ENCODE measurements at places on chromosomes 13 and 19.

GRCh38 chr13:28678809-28679208, 19.9 kb downstream of the POMP start:
- no peak for DNase-seq

- no peak for DNase-seq
Measured at GRCh38 chr19:1354970-1355567, 28.6 kb upstream of the NDUFS7 start.

- no peak for DNase-seq
Measured at GRCh38 chr19:41799444-41800000, 3.1 kb downstream of the CEACAM3 start.

- DNase-seq: no peak
Measured at GRCh38 chr13:101343128-101343787, 73.0 kb downstream of the NALCN start.

GRCh38 chr13:89029062-89029461, 1357.9 kb downstream of the SLITRK5 start:
- DNase-seq: no peak

DNA sequence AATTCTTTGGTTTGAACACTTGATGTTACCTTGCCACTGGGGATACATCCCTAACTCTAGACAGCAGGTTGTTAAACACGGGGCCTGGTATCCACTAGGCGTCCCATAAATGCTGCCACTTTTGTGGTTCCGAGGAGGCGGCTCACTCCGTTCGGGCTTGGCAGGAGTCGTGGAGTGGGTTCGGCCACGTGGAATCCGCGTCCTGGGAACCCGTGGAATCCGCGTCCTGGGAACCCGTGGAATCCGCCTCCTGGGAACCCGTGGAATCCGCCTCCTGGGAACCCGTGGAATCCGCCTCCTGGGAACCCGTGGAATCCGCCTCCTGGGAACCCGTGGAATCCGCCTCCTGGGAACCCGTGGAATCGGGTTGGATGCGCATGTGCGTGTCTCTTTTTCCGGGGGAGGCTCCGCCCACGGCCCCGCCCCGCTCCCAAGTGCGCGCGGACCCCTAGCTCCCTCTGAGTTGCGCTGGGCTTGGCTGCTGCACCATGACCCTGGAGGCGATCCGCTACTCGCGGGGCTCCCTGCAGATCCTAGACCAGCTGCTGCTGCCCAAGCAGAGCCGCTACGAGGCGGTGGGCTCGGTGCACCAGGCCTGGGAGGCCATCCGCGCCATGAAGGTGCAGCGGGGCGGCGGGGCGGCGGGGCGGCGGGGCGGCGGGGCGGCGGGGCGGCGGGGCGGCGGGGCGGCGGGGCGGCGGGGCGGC, at the start of gene MRI1:
TSS of gene MRI1 (plus strand) at position 422 of the 707 bp plus-strand sequence. CDS start at position 489, 67 bp downstream.
- DNase-seq: peak; percentile 80

DNA sequence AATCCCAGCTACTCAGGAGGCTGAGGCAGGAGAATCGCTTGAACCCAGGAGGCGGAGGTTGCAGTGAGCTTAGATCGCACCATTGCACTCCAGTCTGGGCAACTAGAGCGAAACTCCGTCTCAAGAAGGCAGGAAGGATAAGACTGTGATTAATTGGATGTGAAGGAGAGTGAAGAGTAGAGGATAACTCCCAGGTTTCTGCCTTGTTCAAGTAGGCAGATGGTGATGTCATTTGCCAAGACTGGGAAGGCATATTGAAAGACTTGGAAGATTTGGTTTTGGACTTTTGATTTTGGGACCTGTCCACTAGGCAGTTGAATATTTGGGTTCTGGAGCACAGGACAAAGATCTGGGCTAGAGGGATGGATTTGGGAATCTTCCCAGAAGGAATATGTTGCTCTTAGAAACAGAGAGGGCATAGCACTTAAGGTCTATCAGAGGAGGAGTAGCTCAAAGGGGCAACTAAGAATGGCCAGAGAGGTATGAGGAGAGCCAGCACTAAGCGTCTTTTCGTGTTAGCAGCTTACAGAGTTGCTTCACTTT, 20.0 kb downstream of the GARRE1 start:
- DNase-seq: no peak

- DNase-seq: peak; percentile 84
Measured at GRCh38 chr19:1251330-1252220, 3.2 kb downstream of the MIDN start.
